ENCODE measurements at places on chromosomes 3 and 15. TPM values are rescaled to one million over a fixed set of nuclear protein-coding genes. Genes with fewer than 3 reads are reported as not detected.

Gene UCN2
- not detected for total RNA-seq

Gene LRTM1
- not detected for total RNA-seq

Gene TMOD2
- 232 TPM for total RNA-seq

Gene TPRA1
- 23.8 TPM for total RNA-seq

Gene MESP1
- total RNA-seq = 2.2 TPM

Gene CFAP44
- total RNA-seq = 5.9 TPM

Gene GABRA5
- 54.5 TPM for total RNA-seq

Gene CSPG5
- total RNA-seq = 102 TPM

Gene NR2E3
- total RNA-seq = not detected

Gene SLC28A1
- not detected for total RNA-seq

Gene DZIP1L
- total RNA-seq = 26.9 TPM

Gene C3orf20
- 0.31 TPM for total RNA-seq

Gene CFAP91
- total RNA-seq = 13.5 TPM

Gene CLDN1
- total RNA-seq = 2.5 TPM

Gene TF
- total RNA-seq = 7.2 TPM

Gene SLC9C1
- total RNA-seq = not detected

Gene CD96
- total RNA-seq = not detected

Gene CHRD
- 12.5 TPM for total RNA-seq

Gene SLC22A13
- total RNA-seq = 1.3 TPM

Gene HTD2
- total RNA-seq = 11.0 TPM

Gene P2RY12
- total RNA-seq = 21.9 TPM

Gene CADPS
- total RNA-seq = 418 TPM

Gene HRH1
- total RNA-seq = 1.9 TPM

Gene SLC51A
- total RNA-seq = not detected

Gene IGDCC3
- 23.2 TPM for total RNA-seq

Gene APOD
- total RNA-seq = 3.8 TPM

Gene GRK7
- total RNA-seq = 0.31 TPM

Gene ABHD2
- 90.1 TPM for total RNA-seq

Gene SH2D7
- total RNA-seq = not detected
